NCI-H510A (cell line): ENCODE measurements at places on chromosomes 5 and 9.

GRCh38 chr5:126198531-126198930 is 224.7 kb upstream of the GRAMD2B start:
- no peak for DNase-seq

GRCh38 chr5:107867266-107867665 is 196.5 kb upstream of the EFNA5 start:
- DNase-seq: no peak

- no peak for DNase-seq
Observed at GRCh38 chr9:111050819-111051218, 12.5 kb upstream of the LPAR1 start.

- no peak for DNase-seq
Observed at GRCh38 chr9:2242831-2243330, 227.7 kb downstream of the SMARCA2 start.
